ENCODE measurements at places on chromosomes 7 and 10. TPM values are rescaled to one million over a fixed set of nuclear protein-coding genes. Genes with fewer than 3 reads are reported as not detected.

Gene MUC3A
- 0.16 TPM for total RNA-seq

Gene NPTX2
- 2.5 TPM for total RNA-seq

Gene NPSR1
- total RNA-seq: not detected

Gene PON1
- not detected for total RNA-seq

Gene IFIT3
- 88.3 TPM for total RNA-seq

Gene CALN1
- total RNA-seq: not detected

Gene NT5C3A
- total RNA-seq: 26.8 TPM

Gene INA
- 0.33 TPM for total RNA-seq

Gene PARP12
- 14.0 TPM for total RNA-seq

Gene PLCE1
- total RNA-seq: 4.2 TPM

Gene OPN1SW
- total RNA-seq: not detected

Gene EEPD1
- 5.7 TPM for total RNA-seq

Gene ANXA8
- total RNA-seq: 1.5 TPM

Gene FANK1
- 2.3 TPM for total RNA-seq

Gene RHOBTB1
- total RNA-seq: 15.8 TPM

Gene CPXM2
- 64.0 TPM for total RNA-seq

Gene MARVELD1
- 34.9 TPM for total RNA-seq

Gene PAPOLB
- total RNA-seq: not detected

Gene DNAJC9
- total RNA-seq: 41.0 TPM
